ENCODE measurements at places on chromosomes 3 and 15. TPM values are rescaled to one million over a fixed set of nuclear protein-coding genes. Genes with fewer than 3 reads are reported as not detected.
A peak's percentile ranks its signal among the peaks of the same experiment; 100 is the strongest.

DNA sequence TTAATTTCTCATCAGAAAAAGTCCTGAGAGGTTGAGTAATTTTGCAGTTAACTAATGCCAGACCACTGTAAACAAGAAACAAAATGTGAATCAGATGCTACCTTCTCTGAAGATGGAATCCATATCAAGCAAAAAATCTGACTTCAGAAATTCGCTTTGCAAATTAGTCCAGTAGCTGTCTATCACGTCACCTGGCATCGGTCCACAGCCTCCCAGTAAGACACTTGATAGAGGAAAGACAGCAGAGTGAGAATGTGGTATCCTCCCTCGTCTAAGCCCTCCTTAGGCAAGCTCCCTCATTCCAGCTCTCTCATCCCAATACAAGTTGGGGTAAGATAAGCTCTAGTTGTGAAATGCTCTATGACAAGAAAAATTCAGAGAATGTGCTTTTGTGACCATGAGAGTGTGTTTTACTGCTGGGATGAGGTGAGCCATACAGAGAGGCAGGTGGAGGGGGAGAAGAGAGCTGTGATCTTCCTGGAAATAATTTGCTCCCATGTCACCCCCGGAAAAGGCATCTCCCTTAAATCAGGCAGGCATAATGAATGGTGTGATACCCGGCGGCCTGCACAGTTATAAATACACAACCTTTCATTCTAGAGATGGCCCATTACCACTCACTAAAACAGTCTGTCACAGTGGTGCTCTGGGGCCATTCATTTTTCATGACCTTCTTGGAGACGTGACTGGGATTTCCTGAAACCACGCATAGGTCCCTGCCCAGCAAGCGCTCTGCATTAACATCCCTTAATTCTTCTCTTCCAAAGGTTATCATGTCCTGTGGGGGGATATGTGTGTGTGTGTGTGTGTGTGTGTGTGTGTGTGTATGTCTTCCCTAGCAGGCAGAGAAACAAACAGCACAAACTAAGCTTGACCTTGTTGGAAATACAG lies 602.0 kb upstream of the KCNMB2 start:
- no peak for DNase-seq
- H3K36me3 ChIP-seq, result no peaks in the 10 kb centered on the region
- no peak overlapping the region for H3K4me3 ChIP-seq
- no peaks in the 10 kb centered on the region for H3K4me1 ChIP-seq
- H3K27ac ChIP-seq, result no peak overlapping the region

DNA sequence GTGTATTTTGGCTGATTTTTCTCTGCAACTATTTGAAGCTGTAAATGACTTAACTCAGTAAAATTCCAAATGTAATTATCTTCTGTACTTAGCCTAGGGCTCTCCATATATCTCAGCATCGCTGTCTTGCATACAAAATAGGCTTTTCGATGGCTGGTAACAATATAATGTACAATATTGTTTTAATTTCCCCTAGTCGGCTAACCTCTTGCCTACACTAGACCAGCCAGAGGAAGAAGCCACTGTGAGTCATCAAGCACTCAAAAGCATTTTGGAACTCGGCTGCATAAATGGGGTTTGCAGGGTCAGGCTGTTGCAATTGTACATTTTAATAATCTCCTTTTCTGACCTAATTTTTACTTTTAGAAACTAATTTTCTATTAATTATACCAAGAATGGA lies 583.8 kb downstream of the FOXP1 start:
- H3K4me3 ChIP-seq, result no peak overlapping the region
- no peaks in the 10 kb centered on the region for H3K27me3 ChIP-seq
- H3K4me1 ChIP-seq, result peaks cover 54% of the 10 kb centered on the region
- no peak overlapping the region for H3K27ac ChIP-seq

GRCh38 chr15:53196242-53196641 lies 406.1 kb upstream of the ONECUT1 start:
- H3K27ac ChIP-seq, result no peak overlapping the region
- H3K4me1 ChIP-seq, result peaks cover 3% of the 10 kb centered on the region
- no peaks in the 10 kb centered on the region for H3K36me3 ChIP-seq
- H3K27me3 ChIP-seq, result peaks cover 15% of the 10 kb centered on the region

GRCh38 chr15:87573534-87573933 lies 683.0 kb downstream of the NTRK3 start:
- H3K27me3 ChIP-seq, result no peaks in the 10 kb centered on the region
- peaks cover 9% of the 10 kb centered on the region for H3K4me1 ChIP-seq
- H3K4me3 ChIP-seq, result no peak overlapping the region
- no peaks in the 10 kb centered on the region for H3K36me3 ChIP-seq
- DNase-seq, result no peak

- H3K4me3 ChIP-seq, result no peak overlapping the region
- H3K36me3 ChIP-seq, result no peaks in the 10 kb centered on the region
- no peaks in the 10 kb centered on the region for H3K4me1 ChIP-seq
- H3K27me3 ChIP-seq, result no peaks in the 10 kb centered on the region
Observed at GRCh38 chr15:56320861-56321260, 44.4 kb upstream of the TEX9 start.

GRCh38 chr3:13016083-13016720 lies 57.0 kb downstream of the IQSEC1 start:
- H3K27ac ChIP-seq, result peak overlapping the region; percentile 99
- peaks cover 6% of the 10 kb centered on the region for H3K36me3 ChIP-seq
- DNase-seq, result peak; percentile 78
- peaks cover 57% of the 10 kb centered on the region for H3K4me1 ChIP-seq
- H3K27me3 ChIP-seq, result no peaks in the 10 kb centered on the region
- peak overlapping the region; percentile 68 for H3K4me3 ChIP-seq

DNA sequence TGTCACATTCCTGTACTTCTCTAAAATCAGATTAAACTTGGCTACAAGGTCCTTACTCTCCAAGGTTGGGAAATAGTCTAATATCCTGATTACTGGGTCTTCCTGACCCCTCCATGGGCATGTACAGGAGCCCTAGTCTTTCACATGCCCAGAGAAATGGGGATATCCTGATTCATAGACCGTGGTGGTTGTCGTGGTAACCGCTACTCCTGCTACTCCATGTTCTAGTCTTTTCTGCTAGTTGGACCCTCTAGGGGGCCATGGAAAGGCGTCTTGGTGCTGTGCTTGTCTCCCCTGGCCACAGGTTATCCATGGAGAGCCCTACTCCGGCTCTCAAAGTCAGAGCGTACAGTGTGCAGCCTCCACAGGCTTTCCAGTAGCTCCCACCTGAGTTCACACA lies 13.1 kb upstream of the ZBTB38 start:
- no peaks in the 10 kb centered on the region for H3K27me3 ChIP-seq
- no peak for DNase-seq

DNA sequence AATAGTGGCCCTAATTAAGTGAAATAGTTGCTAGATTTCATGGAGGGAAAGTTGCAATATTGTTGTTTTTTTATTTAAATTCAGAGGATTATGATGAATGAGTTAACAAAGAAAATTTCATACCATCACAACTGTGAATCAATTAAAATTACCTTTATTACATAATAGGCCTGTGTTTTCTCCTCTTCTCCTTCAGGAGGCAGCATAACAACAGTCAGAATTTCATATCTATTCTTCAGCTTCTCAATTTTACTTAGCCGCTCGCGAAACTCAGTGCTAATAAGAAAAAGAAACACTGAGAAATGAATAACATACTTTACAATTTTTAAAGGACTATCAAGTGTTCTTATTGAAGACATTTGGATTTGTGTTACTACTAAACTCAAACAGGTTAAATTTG lies 29.4 kb downstream of the TTC14 start:
- peaks cover 18% of the 10 kb centered on the region for H3K27me3 ChIP-seq
- DNase-seq, result no peak
- no peak overlapping the region for H3K4me3 ChIP-seq
- peaks cover 3% of the 10 kb centered on the region for H3K36me3 ChIP-seq

DNA sequence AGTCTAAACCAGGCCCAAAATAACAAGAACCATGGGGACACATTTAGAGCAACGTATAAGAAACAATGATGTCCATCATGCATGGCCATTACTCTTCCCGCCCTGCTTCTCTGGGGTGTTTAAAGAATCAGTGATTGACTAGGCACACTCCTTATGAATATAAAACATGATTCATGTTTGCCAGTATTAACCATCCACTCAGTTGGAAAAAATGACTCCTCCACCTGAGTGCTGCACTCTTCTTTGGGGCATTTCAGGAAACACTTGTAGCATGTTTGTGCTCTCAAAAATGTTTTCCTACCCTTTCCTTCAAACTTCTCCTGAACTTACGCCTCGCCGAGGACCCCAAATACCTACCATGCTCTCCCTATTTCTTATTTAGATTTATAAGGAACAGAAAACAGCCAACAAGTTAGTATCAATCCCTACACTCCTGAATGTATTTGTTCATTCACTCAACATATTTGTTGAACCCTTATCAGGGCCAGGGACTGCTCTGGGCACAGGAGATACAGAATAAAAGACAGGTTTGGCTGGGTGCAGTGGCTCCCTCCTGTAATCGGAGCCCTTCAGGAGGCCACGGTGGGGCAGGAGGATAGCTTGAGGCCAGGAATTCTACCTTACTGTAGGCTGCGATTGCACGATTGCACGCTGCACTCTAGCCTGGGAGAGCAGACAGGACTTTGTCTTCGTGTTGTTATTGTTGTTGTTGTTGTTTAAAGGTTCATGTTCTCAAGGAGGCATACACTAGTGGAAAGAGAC lies 137.0 kb downstream of the TMCO5A start:
- H3K4me3 ChIP-seq, result no peak overlapping the region
- no peaks in the 10 kb centered on the region for H3K36me3 ChIP-seq
- peaks cover 66% of the 10 kb centered on the region for H3K27me3 ChIP-seq
- no peak overlapping the region for H3K27ac ChIP-seq

DNA sequence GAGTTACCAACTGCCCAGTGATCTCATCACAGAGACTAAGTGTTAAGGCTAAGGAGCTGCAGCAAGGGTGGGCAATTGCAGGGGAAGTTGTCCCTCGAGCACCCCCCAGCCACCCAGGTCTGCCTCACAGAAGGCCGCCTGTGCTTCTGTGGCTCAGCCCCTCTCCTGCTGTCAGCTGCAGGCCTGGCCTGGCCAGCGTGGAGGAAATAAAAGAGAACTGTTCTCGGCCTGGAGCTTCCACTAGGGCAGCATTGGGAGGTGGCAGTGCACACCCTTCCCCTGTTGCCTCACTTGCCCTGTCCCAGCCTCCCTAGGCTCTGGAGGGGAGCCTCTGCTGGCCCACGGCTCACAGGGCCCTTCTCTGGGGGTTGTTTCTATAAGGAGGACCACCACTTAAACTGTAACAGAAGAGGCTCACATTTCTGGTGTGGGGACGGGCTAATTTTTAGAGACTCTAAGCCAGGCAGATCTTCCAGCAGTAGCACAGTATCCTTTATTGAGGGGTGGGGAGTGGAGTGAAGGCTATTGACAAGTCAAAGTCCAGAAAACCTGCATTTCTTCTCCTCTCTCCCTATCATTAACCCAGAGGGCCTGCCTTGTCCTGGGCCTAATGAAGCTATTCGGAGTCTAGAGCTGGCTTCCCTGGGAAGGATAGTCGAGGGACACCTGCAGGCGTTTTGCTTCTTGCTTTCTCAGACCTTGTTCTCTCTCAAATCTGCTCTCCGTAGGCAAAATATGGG lies 75.6 kb upstream of the ADPGK start:
- H3K4me3 ChIP-seq, result no peak overlapping the region
- H3K27ac ChIP-seq, result no peak overlapping the region
- peaks cover 10% of the 10 kb centered on the region for H3K27me3 ChIP-seq
- H3K36me3 ChIP-seq, result no peaks in the 10 kb centered on the region

Gene NR2F2
- total RNA-seq, result not detected
